AG04450 (cell line): ENCODE measurements at places on chromosomes 3 and 15. TPM values are rescaled to one million over a fixed set of nuclear protein-coding genes. Genes with fewer than 3 reads are reported as not detected.

STX19 gene
- not detected in 2 replicates for polyA plus RNA-seq

EAF2 gene
- polyA plus RNA-seq = 1.5 and 2.5 TPM in 2 replicates

GPR149 gene
- polyA plus RNA-seq = not detected in 2 replicates

DNA sequence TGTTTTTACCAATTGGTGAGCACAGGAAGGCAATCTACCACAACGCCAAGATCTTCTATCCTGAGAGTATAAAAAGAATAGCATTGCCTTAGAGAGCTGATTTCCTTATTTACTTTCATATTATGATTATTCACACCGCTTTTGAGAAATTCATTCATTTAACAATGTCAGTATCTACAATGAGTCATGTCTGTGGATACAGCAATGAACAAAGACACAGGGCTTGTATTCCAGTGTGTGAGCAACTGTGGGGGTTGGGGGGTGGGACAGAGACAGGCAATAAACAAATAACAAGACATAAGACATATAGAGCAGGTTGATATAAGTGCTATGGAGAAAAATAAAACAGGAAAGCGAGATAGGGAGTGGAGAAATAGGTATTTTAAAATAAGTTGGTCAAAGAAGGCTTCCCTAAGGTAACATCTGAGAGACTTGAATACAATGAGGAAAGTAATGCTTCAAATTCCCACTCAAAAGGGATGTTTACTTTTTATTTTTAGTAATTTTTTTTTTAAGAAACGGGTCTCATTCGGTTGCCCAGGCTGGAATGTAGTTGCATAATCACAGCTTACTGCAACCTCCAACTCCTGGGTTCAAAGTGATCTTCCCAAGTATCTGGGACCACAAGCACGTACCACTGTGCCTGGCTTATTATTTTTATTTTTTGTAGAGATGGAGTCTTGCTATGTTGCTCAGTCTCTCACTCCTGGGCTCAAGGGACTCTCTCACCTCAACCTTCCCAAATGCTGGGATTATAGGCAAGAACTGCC lies 45.7 kb downstream of the PGBD4 start:
- DNase-seq = no peak

GRCh38 chr15:37765786-37766185 lies 168.7 kb upstream of the TMCO5A start:
- DNase-seq = no peak

TICRR gene
- polyA plus RNA-seq = 1.1 and 1.3 TPM in 2 replicates

ZMYND10 gene
- polyA plus RNA-seq = 0.87 and 1.1 TPM in 2 replicates

DNA sequence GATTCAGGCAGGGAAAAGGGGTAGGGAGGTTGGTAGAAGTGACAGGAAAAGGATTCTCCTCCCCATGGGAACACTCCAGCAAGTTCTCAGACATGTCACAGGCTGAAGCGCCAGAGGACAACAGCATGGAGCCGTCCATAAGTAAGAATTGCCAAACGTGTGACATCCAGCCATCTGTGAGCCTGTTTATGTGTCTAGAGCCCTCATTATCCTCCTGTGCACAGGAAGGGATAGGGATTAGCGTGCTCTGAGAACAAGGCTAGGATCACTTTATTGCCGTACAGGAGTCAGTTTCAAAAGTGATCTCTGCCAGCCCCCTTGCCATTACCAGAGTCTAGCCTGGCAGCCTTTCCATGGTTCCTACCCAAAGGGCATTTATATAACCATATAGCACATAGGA lies 549.5 kb downstream of the NTRK3 start:
- DNase-seq = no peak

GRCh38 chr15:95295896-95296625 lies 1034.4 kb upstream of the NR2F2 start:
- DNase-seq = no peak

- DNase-seq = peak; percentile 21
These were observed 56.9 kb upstream of the PHLDB2 start for GRCh38 chr3:111802163-111802625.

DNA sequence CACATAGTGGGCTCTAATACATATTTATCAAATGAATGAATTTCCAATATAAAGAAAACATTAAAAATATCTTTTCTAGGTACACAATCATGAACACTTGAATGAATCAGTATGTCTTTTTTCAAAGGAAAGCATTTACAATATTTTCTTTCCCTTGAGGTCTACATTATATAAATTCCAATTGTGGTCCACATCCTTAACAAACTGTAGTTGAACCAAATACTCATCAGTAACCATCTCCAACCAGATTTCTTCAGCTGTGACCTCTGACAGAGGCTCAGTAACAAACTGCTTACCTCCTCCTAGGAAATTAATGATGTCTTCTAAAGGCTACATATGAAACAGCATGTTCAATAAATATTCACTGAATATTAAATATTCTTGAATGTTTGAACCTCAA lies 58.8 kb downstream of the CFAP20DC start:
- no peak for DNase-seq

DNA sequence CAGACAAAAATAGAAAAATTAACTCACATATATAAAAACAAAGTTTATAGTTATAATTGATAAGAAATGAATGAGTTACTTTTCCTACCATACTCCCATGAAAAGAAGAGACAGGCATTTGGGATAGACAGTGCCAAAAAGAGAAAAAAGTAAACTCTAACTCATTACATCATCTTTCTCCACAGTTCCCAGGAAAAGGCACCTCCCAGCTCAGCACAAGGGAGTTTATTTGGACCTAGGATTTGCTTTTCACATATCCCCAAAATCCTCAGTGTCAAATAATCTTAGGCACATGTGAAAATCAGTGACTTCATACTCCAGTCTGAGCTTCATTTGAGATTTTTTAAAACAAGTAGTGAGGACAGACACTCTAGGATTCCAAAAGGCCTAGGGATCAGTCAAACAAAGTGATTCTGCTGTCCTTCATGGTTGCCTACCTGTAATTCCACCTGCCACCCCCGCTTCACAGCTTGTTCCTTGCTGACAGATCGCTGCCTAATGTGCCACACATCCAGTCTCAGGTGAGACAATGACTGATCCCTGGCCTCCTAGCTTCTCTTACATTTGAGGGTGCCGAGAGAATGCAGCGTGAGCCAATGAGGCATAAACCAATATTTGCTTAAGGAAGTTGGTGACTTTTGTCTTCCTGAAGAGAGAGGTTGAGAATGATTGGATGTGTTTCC lies 573.7 kb downstream of the TBL1XR1 start:
- DNase-seq = no peak
